ENCODE measurements at places on chromosomes 13 and 19. TPM values are rescaled to one million over a fixed set of nuclear protein-coding genes. Genes with fewer than 3 reads are reported as not detected.

GRCh38 chr13:45512098-45512496 lies 47.4 kb downstream of the COG3 start:
- H3K27ac ChIP-seq, result no peak overlapping the region
- H3K4me1 ChIP-seq, result no peaks in the 10 kb centered on the region
- no peak overlapping the region for H3K4me3 ChIP-seq
- DNase-seq, result no peak
- no peaks in the 10 kb centered on the region for H3K27me3 ChIP-seq

DNA sequence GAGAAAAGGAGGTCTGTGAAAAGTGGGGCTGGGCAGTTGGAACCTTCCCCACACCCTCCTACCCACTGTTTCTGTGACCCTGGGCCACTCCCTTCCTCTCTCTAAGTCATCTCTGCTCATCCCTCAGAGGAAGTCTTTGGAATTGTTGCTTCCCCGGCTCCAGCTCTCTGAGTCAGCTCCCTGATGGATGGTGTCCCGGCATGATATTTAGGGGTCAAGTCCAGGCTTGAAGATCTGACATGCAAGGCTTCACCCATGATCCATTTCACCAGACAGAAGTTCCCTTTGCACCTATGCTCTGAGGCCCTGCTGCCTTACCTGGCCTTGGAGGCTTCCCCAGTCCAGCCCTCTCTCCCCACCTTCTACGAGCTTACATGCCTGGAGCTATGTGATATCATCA lies 13.3 kb downstream of the EXOC3L2 start:
- peaks cover 5% of the 10 kb centered on the region for H3K4me1 ChIP-seq
- no peak overlapping the region for H3K27ac ChIP-seq
- no peak overlapping the region for H3K4me3 ChIP-seq
- peaks cover 24% of the 10 kb centered on the region for H3K27me3 ChIP-seq
- no peak for DNase-seq

DNA sequence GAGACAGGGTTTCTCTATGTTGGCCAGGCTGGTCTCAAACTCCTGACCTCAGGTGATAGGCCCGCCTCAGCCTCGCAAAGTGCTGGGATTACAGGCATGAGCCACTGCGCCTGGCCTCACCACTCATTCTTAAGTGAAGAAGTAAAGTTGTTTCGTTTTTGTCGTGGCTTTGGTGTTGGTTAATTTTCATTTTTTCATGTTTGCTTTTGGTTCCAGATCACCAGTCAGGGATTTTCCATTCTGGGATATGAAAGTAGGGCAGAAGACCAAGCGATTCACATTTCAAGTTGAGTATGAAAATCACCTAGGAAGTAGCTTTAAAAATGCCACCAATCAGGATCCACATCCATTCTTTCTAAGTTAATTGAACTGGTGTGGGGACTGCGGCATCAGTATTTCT lies 289.9 kb downstream of the DIAPH3 start:
- no peak overlapping the region for H3K4me3 ChIP-seq
- H3K27me3 ChIP-seq, result no peaks in the 10 kb centered on the region
- H3K27ac ChIP-seq, result no peak overlapping the region
- DNase-seq, result no peak
- no peaks in the 10 kb centered on the region for H3K36me3 ChIP-seq

GRCh38 chr19:15452111-15453047 lies 2.6 kb upstream of the WIZ start:
- H3K4me3 ChIP-seq, result peak overlapping the region; percentile 51
- no peaks in the 10 kb centered on the region for H3K36me3 ChIP-seq
- peaks cover 16% of the 10 kb centered on the region for H3K4me1 ChIP-seq
- H3K27me3 ChIP-seq, result peaks cover 38% of the 10 kb centered on the region
- DNase-seq, result peak; percentile 90

DNA sequence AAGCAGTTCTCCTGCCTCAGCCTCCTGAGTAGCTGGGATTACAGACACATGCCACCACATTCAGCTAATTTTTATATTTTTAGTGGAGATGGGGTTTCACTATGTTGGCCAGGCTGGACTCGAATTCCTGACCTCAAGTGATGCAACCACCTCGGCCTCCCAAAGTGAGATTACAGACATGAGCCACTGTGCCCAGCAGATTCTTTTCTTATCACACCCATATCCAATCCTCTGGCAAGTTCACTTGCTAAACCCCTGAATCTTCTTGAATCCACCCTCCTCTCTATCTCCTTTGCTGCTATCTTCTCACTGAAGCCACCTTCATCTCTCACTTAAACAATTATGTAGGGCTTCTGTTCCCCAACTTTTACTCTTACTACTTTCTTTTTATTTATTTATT lies 17.5 kb downstream of the TMEM143 start:
- no peak for DNase-seq
- no peaks in the 10 kb centered on the region for H3K4me1 ChIP-seq
- H3K4me3 ChIP-seq, result no peak overlapping the region
- no peak overlapping the region for H3K27ac ChIP-seq
- H3K36me3 ChIP-seq, result no peaks in the 10 kb centered on the region

GRCh38 chr19:49157445-49158224 lies at the start of gene TRPM4:
Gene TRPM4 (plus strand): TSS chr19:49157792. CDS start chr19:49157867, 75 bp downstream.
- H3K36me3 ChIP-seq, result no peaks in the 10 kb centered on the region
- no peaks in the 10 kb centered on the region for H3K4me1 ChIP-seq
- H3K4me3 ChIP-seq, result peak within 1 kb of the TSS; percentile 60

Gene ZNF560
- total RNA-seq, result not detected

All from tibial nerve (tissue), 4 donors.